ENCODE measurements at places on chromosomes 6 and 20. TPM values are rescaled to one million over a fixed set of nuclear protein-coding genes. Genes with fewer than 3 reads are reported as not detected.

- DNase-seq: no peak
- H3K27ac ChIP-seq: no peak overlapping the region
- no peaks in the 10 kb centered on the region for H3K36me3 ChIP-seq
These were observed 10.4 kb upstream of the GUCA1A start for GRCh38 chr6:42162812-42163211.

GRCh38 chr6:6697620-6698019, 109.1 kb downstream of the LY86 start:
- no peak overlapping the region for H3K4me3 ChIP-seq
- no peaks in the 10 kb centered on the region for H3K36me3 ChIP-seq
- DNase-seq: no peak
- H3K27ac ChIP-seq: no peak overlapping the region
- H3K27me3 ChIP-seq: no peaks in the 10 kb centered on the region
- peaks cover 3% of the 10 kb centered on the region for H3K4me1 ChIP-seq

GRCh38 chr6:162512744-162513143, 214.8 kb downstream of the PRKN start:
- H3K27ac ChIP-seq: no peak overlapping the region
- no peaks in the 10 kb centered on the region for H3K27me3 ChIP-seq
- no peak for DNase-seq
- H3K4me3 ChIP-seq: no peak overlapping the region
- no peaks in the 10 kb centered on the region for H3K4me1 ChIP-seq

GRCh38 chr6:143528164-143528811, 16.8 kb upstream of the FUCA2 start:
- no peak for DNase-seq
- H3K27ac ChIP-seq: no peak overlapping the region
- H3K36me3 ChIP-seq: no peaks in the 10 kb centered on the region

DNA sequence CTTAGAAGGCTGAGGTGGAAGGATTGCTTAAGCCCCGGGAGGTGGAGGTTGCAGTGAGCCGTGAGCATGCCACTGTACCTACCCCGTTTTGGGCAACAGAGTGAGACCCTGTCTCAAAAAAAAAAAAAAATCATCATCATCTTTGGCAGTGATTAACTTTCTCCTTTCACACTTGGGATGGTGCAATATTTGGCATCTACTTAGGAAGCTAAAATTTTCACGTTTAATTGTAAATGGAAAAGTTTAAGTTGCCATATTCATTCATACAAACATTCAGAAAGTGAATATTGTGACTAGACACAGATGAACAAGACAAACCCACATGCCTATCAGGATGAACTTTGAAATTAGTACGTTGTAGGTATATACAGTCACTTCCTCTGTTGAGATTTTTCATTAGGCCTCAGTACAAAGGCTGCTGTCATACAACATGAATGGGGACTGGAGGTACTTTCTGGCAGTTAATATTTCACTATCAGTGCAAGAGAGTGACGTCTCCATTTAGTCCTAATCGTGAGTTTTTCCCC, 10.3 kb downstream of the TOP1 start:
- no peak overlapping the region for H3K4me3 ChIP-seq
- no peak overlapping the region for H3K27ac ChIP-seq
- peaks cover 2% of the 10 kb centered on the region for H3K4me1 ChIP-seq
- no peaks in the 10 kb centered on the region for H3K36me3 ChIP-seq
- H3K27me3 ChIP-seq: no peaks in the 10 kb centered on the region

Gene ADISSP
- total RNA-seq: 21.1 TPM

GRCh38 chr6:121395736-121396135, 39.7 kb upstream of the GJA1 start:
- H3K4me3 ChIP-seq: no peak overlapping the region
- H3K27ac ChIP-seq: no peak overlapping the region
- H3K36me3 ChIP-seq: no peaks in the 10 kb centered on the region
- H3K4me1 ChIP-seq: no peaks in the 10 kb centered on the region
- DNase-seq: no peak
- no peaks in the 10 kb centered on the region for H3K27me3 ChIP-seq

DNA sequence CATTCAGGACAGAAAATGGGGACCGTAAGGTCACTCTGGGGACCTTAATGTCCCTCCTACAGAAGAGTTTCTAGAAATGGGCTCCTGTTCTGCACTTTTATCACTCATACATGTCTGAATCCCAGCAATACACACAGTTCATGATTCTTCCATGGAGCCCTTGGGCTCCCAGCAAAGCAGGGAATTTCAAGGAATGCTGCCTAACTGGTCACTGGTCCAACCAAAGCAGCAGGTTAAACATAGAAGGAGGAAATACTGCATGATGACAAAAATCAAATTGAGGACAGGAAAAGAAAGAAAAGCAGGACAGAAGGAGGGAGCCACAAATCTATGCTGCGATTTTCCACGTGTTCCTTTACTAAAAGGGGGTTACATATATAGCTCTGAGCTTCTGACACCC, 300.2 kb downstream of the PTPRT start:
- peaks cover 3% of the 10 kb centered on the region for H3K27me3 ChIP-seq
- DNase-seq: no peak
- H3K4me1 ChIP-seq: no peaks in the 10 kb centered on the region
- no peaks in the 10 kb centered on the region for H3K36me3 ChIP-seq
- H3K27ac ChIP-seq: no peak overlapping the region
- no peak overlapping the region for H3K4me3 ChIP-seq

Gene MACROD2
- 11.2 TPM for total RNA-seq

Gene BTN2A1
- total RNA-seq: 37.6 TPM

GRCh38 chr6:104829183-104829958, 30.3 kb downstream of the HACE1 start:
- H3K4me3 ChIP-seq: no peak overlapping the region
- no peaks in the 10 kb centered on the region for H3K27me3 ChIP-seq
- H3K4me1 ChIP-seq: no peaks in the 10 kb centered on the region
- DNase-seq: no peak
- no peaks in the 10 kb centered on the region for H3K36me3 ChIP-seq
- no peak overlapping the region for H3K27ac ChIP-seq

- H3K27ac ChIP-seq: no peak overlapping the region
- no peaks in the 10 kb centered on the region for H3K27me3 ChIP-seq
- H3K36me3 ChIP-seq: no peaks in the 10 kb centered on the region
- H3K4me3 ChIP-seq: no peak overlapping the region
These were observed 69.3 kb upstream of the FRMD1 start for GRCh38 chr6:168148231-168148849.

- no peaks in the 10 kb centered on the region for H3K36me3 ChIP-seq
- no peaks in the 10 kb centered on the region for H3K4me1 ChIP-seq
- H3K4me3 ChIP-seq: no peak overlapping the region
- H3K27me3 ChIP-seq: no peaks in the 10 kb centered on the region
- no peak overlapping the region for H3K27ac ChIP-seq
These were observed 169.2 kb upstream of the MANEA start for GRCh38 chr6:95408111-95408510.

DNA sequence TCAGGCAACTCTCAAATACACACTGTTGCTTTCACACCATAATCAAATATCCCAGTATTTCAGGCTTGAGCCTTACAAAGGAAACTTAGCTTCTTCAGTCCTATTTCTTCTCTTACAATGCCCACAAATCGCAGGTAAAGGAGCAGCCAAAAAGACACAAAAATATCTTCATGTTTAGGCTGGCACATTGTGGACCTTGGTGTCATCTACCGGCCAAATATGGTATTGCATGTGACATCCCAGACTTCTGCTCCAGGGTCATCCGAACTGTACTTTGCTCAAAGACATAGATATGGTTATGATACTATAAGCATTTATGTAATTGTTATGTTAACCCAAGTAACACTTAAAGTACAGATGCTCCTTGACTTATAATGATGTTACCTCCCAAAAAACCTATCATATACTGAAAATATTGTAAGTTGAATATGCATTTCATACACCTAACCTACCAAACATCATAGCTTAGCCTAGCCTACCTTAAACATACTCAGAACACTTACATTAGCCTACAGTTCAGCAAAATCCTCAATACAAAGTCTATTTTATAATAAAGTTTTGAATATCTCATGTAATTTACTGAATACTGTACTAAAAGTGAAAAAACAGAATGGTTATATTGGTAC, 4.6 kb downstream of the OR2H2 start:
- H3K4me3 ChIP-seq: no peak overlapping the region
- H3K4me1 ChIP-seq: no peaks in the 10 kb centered on the region
- no peak for DNase-seq
- no peak overlapping the region for H3K27ac ChIP-seq
- no peaks in the 10 kb centered on the region for H3K36me3 ChIP-seq

Gene LYRM4
- total RNA-seq: 23.9 TPM

- no peaks in the 10 kb centered on the region for H3K27me3 ChIP-seq
- H3K4me1 ChIP-seq: no peaks in the 10 kb centered on the region
- H3K36me3 ChIP-seq: no peaks in the 10 kb centered on the region
These were observed 276.3 kb downstream of the CD83 start for GRCh38 chr6:14393910-14394309.

- no peaks in the 10 kb centered on the region for H3K27me3 ChIP-seq
- H3K4me3 ChIP-seq: no peak overlapping the region
- H3K4me1 ChIP-seq: no peaks in the 10 kb centered on the region
- H3K36me3 ChIP-seq: no peaks in the 10 kb centered on the region
- H3K27ac ChIP-seq: no peak overlapping the region
These were observed 11.2 kb upstream of the GPSM3 start for GRCh38 chr6:32203426-32204267.

- no peaks in the 10 kb centered on the region for H3K4me1 ChIP-seq
- DNase-seq: no peak
- no peak overlapping the region for H3K4me3 ChIP-seq
- no peaks in the 10 kb centered on the region for H3K27me3 ChIP-seq
- no peak overlapping the region for H3K27ac ChIP-seq
- no peaks in the 10 kb centered on the region for H3K36me3 ChIP-seq
These were observed 292.6 kb downstream of the UBE3D start for GRCh38 chr6:82772851-82773717.

GRCh38 chr6:5786969-5787720, 219.6 kb downstream of the NRN1 start:
- H3K4me3 ChIP-seq: no peak overlapping the region
- H3K4me1 ChIP-seq: no peaks in the 10 kb centered on the region
- no peaks in the 10 kb centered on the region for H3K27me3 ChIP-seq

Gene HTR1B
- total RNA-seq: 6.6 TPM

- no peak for DNase-seq
- no peak overlapping the region for H3K4me3 ChIP-seq
- no peaks in the 10 kb centered on the region for H3K4me1 ChIP-seq
- H3K36me3 ChIP-seq: no peaks in the 10 kb centered on the region
- H3K27me3 ChIP-seq: no peaks in the 10 kb centered on the region
These were observed 8.3 kb upstream of the HM13 start for GRCh38 chr20:31505903-31506302.

- H3K27me3 ChIP-seq: no peaks in the 10 kb centered on the region
- DNase-seq: no peak
- peaks cover 7% of the 10 kb centered on the region for H3K4me1 ChIP-seq
- peaks cover 5% of the 10 kb centered on the region for H3K36me3 ChIP-seq
- peak overlapping the region; percentile 31 for H3K27ac ChIP-seq
These were observed 2.2 kb downstream of the CCN2 start for GRCh38 chr6:131948692-131949619.

DNA sequence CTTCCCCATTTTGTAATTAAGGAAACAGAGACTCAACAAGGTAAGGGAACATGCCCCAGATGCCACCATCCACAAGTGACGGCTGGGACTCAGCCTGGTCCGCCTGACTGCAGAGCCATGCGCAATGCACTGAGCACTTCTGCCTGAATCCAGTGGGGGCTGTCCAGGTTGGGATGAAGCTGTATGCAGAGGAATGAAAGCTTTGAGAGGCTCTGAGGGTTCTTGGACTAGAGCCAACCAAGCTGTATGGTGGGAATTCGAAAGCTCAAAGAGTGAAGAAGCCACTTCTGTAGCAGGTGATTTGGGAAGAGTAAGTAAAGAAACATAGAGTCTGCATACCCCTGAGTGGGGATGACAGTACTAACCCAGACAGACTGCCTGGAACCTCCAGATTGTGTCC, 127.6 kb upstream of the AKAP12 start:
- no peak overlapping the region for H3K27ac ChIP-seq
- H3K36me3 ChIP-seq: no peaks in the 10 kb centered on the region
- DNase-seq: no peak
- H3K4me3 ChIP-seq: no peak overlapping the region
- no peaks in the 10 kb centered on the region for H3K4me1 ChIP-seq

DNA sequence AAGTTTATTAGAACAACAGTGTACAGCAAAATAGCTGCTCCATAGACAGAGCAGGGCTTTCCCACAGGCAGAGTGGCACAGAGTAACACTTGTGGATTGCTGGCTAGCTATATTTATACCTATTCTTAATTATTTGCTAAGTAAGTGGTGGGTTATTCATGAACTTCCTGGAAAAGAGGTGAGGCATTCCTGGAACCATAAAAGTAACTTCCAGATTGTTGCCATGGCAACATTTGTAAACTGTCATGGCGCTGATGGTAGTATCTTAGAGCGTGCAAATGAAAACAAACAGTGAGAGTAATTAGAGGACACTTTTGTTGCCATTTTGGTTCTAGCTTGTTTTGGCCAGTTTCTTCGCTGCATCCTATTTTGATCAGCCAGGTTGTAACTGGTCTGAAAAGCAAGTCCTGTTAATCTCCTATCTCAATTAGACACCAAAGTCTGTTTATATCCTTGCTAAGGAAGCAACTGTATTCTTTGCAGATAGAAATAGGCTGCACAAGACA, 23.9 kb downstream of the DEFB114 start:
- no peaks in the 10 kb centered on the region for H3K36me3 ChIP-seq
- no peak overlapping the region for H3K4me3 ChIP-seq
- no peak overlapping the region for H3K27ac ChIP-seq
- no peak for DNase-seq
- no peaks in the 10 kb centered on the region for H3K4me1 ChIP-seq
